Stimulated activated CD8-positive, alpha-beta memory T cell treated with anti-CD3 and anti-CD28 coated beads, Interleukin-12 subunit alpha, Interleukin-12 subunit beta, amount 100 ng/mL, for 1 hour (primary cell): ENCODE measurements at places on chromosomes 3 and 15.

DNA sequence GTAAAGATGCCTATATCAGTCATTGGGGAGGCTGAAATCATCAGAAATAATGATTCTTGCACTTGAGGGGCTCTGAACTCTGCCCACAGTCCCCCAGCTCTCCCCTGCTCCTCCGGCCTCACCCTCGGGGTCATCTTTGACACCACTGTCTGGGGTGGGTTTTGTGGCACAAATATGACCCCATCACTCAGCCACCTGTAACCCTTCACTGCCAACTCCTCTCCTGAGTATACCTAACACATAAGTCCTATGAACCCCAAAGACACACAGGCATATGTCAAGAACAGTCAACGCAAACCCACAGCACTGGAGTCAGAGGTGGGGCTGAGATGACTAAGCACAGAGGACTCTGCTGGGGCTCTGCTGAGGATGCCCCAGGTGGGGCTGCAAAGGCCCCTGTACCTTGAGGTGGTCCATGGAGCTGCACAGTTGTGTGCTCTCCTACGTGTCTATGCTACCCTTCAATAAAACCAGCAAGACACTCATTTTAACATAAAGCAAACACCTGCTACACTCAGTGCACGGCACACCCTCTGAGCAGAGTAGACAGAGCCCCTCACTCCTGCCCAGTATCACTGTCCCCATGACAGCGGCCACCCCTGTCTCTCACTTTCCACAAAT, 29.9 kb downstream of the SLC41A3 start:
- DNase-seq, result no peak

DNA sequence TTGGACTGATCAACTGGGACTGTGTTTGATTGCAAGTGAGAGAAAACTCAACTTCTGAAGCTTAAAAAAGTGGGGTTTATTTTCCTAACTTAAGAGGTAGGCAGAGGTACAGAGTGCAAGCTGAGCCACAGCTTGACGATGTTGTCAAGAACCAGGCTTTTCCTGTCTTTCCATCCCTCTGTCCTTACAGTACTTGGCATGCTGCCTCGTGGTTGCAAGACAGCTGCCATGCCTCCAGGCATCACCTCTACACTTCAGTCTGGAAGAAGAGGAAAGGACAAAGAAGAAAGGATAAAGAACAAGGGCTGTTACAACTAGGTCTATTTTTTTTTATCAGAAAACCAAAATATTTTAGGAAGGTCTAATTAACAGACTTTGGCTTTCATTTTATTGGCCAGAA, 51.8 kb upstream of the GALNT15 start:
- no peak for DNase-seq

DNA sequence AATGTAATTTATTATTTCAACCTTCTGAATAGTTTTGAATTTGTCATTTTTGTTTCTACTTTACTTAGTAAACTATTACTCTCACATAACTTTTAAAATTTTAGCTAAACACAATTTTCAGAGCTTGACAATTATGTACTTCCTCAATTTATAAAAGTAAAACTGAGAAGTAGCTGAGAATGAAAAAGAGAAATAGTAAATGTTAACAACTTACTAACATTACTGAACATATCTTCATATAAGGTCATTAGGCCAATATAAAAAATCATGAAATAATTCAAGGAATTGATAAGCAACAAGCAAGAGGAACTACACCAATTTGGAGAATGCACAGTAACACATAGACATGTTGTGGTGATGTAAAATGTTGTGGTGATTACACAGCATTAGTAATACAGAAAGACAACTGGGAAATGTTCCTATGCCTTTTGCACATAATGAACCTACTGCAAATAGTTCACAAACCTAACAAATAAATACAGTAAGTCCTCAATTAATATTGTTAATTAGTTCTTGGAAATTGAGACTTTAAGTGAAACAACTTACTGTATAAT, 137.9 kb downstream of the CBLB start:
- DNase-seq, result no peak

- DNase-seq, result no peak
These were observed 140.0 kb downstream of the PLOD2 start for GRCh38 chr3:146020969-146021368.

DNA sequence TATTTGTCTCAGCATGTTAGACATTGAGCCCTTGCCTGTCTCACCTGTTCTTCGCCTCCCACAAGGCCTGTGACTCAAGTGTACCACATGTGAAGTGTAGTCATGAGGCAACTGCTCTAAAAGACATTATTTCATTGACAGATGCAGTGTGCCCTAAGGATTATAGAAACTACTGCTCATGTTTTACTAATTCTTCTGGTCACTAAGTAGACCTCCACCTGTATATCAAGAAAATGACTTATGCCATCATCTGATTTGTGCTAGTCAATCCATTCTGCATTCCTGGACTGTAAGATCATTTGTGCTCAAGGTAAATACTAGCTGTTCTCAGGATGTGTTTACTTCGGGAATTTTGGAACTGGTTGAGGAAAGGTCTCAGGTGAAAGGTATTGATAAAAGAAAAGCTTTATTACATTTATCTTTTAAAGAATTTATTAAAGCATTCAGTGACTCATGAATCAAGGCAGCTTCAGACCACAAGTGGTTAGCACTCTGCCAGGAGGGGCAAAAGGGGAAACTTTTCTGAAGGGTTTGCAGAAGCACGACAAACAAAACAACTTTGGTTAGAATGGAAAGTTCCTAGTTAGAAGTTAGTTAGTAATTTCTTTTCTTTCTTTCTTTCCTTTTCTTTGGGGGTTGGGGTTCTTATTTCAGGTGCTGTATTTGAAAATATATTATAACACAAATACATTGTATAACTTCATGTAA, 465.3 kb upstream of the CBLB start:
- no peak for DNase-seq

- no peak for DNase-seq
These were observed 183.9 kb downstream of the PDCD6IP start for GRCh38 chr3:33982269-33982798.

DNA sequence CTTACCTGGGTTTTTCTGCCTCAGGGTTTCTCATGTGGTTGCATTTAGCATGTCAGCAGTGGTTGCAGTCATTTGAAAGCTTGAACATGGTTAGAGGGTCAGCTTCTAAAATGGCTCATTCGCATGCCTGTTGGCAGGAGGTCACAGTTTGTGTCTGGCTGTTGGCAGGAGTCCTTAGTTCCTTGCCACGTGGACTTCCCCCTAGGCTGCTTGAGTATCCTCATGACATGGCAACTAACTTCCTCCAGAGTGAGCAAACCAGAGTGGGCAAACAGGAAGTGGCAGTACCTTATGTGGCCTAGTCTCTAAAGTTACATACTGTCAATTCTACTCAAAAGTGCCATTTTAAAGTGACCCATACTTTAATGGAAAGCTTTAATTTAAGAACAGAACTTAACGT, 3.4 kb upstream of the UNC13C start:
- no peak for DNase-seq

DNA sequence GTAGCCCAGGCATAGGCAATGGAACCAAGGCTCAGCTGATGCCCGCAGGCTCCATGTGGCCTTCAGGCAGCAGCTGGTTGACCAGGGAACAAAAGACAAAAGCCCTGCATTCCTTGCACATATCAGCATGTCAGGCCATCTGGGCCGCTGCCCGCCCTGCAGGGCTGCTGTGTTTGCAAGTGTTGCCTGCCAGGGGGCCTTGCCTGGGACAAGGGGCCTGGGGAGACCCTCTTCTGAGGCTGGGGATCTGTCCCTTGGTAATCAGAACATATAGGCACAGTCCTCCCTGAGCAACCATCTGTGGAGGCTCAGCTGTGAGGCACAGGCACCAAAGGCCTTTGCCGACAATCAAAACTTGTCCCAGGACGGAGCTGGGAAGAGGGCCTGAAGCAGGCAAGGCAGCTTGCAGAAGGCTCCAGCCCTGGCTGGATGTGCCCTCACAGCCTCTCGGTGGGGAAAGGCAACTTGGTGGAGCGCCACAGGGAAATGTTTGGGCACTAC, 138.2 kb downstream of the TPRA1 start:
- DNase-seq, result no peak

DNA sequence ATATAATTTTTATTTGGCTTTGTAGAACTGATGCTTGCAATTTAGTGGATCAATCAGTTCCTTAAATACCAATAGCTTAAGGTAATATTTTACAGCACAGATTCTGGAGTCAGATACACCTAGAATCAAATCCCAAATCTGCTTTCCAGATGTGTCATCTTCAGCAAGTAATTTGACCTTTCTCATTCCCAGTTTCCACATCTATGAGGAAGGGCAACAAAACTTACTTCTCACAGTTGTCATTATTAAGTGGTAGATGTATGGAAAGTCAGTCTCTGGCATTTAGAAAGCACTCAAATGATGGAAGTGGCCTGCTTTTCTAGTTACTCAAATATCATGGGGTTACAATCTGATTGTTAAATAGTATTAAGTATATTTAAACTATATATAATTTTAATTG, 767.0 kb downstream of the CADM2 start:
- DNase-seq, result no peak

GRCh38 chr3:17645074-17645698, 97.2 kb downstream of the TBC1D5 start:
- DNase-seq, result no peak

- no peak for DNase-seq
These were observed 99.2 kb upstream of the LINGO1 start for GRCh38 chr15:77731945-77732344.

- no peak for DNase-seq
These were observed 45.5 kb downstream of the SUSD5 start for GRCh38 chr3:33173103-33173502.

DNA sequence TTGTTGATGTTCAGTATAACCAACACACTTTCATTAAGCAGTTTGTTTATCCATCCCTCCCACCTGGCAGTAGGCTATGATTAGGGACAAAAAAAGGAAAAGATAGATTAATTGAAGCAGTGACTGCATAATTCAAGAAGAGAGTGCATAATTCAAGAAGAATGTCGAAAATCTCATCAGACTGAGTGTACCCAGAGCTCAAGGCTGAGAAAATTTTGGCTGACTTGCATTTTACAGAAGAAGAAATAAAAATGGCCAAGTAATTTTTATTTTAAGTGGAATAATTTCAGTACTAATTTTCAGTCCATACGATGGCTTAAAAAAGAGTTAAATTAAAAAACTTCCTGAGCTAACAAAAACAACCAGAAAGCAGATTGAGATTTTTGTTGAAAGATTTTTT, 145.4 kb upstream of the LRRFIP2 start:
- no peak for DNase-seq

DNA sequence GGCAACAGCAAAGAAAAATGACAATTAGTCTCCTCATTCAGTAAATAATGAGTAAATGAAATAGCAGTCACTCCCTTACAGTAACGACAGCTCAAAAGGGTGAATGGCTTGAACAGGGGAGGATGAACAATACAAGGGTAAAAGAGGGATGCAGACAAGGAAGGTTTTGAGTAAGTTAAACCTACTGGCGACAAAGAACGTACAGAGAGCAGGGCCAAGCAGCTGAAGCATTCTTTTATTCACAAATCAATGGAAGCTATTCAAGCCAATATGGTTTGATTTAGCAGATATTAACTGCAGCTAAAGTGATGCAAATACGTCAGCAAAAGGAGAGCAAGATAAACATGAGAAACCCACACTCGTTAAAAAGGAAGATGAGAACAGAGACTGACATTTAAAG, 90.7 kb upstream of the ICE2 start:
- no peak for DNase-seq

- DNase-seq, result no peak
These were observed 26.4 kb upstream of the SLC30A4 start for GRCh38 chr15:45548753-45549520.

DNA sequence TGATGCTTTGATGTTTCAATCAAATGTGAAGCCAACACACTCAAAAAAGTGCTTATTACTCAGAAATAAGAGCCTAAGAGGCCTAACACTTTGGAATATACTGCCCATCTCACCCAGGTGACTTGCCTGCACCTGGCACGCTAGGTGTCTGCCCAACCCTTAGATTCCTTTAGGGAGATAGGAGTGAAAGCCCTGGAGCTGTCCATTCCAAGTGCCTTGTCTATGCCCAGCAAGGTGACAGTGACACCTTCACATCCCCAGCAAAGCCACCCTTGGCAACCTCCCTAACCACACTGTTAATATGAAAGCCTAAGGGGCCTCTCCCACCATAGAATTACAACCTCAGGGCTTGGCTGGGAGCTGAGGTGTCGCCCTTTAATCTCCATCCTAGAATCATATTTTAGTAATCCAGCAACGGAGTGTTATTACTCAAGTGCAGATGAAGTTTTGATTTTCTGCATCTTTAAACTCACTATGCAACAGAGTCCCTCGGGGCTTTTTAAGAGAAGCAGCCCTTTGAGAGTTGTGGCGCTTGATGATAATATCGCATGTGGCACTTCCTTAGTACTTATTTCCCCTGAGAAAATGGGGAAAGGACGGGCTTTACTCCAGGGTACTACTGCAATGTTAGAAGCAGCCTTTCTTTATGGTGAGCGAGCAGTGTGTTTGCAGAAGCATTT, 24.8 kb downstream of the ATP10A start:
- no peak for DNase-seq
